ENCODE measurements at places on chromosomes 3 and 15. TPM values are rescaled to one million over a fixed set of nuclear protein-coding genes. Genes with fewer than 3 reads are reported as not detected.

DNA sequence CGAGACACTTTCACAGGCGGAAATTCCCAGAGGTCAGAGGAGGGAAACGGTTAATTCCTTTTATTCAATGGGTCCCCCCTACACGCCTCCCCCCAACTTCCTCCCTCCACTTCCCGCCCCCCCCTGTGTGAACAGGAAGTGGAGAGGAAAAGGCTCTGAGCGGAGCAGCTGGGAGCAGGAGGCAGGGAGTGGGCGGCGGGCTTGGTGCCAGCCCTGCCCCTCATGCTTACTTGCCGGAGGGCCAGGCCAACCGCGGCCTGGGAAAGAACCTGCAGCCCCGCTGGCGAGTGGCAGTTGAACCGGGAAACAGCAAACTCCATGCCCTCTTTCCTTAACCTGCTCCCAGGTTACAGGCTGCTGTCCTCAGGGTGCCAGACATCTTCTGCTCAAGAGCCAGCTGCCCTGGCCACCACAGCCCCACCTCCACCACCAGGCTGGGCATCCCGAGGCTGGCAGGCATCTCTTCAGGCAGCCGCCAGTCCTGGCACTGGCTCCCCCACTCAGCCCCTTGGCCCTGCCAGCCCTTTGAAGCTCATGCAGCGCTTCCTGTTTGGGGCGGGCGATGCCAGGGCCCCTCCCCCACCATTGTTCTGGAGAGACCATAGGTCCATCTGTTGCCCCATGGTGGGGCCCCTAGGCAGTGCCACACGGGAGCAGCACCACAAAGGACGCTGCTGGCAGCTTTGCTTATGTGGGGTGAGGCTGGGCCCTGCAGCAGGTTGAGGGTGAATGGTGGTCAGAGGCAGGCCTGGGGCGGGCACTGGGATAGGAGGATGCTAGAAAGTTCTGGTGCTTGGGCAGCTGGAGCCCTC, 12.9 kb downstream of the VPS18 start:
- H3K36me3 ChIP-seq: peaks cover 10% of the 10 kb centered on the region
- H3K27me3 ChIP-seq: no peaks in the 10 kb centered on the region
- no peaks in the 10 kb centered on the region for H3K4me1 ChIP-seq
- DNase-seq: no peak
- peak overlapping the region; percentile 62 for H3K4me3 ChIP-seq

DNA sequence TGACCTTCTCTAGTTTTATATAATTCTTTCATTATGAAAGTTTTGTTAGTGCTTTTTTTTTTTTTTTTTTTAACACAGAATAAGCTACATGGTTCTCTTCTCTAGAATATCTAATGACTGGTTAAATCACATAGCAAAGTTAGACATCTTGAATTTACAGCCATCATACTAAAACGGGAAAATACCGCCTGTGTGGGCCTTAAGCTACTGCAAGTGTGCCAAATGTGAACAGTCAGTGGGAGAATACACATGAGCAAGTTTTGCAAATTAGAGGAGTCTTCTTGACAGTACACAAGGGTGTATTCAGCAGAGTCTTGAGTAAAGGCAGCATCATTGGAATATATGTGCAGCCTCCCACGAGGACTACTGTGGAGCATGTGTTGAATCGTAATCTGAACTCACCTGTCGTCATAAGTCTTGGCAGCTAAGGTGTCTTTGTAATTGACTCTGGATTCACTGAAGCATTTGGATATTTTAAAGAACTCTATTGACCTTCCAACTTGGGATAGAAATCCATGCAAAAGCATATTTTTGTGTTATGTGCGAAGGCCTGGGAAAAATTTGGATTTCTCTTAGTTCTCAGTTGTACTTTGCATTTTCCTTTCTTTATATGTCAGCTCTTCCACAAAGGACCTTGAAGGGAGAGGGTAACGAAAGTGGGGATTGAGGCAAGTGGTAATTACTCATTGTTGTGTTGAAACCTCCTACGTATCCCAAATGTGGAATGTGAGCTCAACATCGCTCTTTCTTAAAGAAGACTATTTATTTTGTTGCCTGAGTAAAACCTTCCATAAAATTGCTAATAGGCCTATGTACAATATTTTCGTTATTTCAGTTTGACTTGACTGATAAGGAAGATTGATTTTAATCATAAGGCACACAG, 117.4 kb downstream of the ATG7 start:
- no peak for DNase-seq
- no peaks in the 10 kb centered on the region for H3K4me1 ChIP-seq
- no peak overlapping the region for H3K27ac ChIP-seq
- H3K27me3 ChIP-seq: no peaks in the 10 kb centered on the region
- no peaks in the 10 kb centered on the region for H3K36me3 ChIP-seq

DNA sequence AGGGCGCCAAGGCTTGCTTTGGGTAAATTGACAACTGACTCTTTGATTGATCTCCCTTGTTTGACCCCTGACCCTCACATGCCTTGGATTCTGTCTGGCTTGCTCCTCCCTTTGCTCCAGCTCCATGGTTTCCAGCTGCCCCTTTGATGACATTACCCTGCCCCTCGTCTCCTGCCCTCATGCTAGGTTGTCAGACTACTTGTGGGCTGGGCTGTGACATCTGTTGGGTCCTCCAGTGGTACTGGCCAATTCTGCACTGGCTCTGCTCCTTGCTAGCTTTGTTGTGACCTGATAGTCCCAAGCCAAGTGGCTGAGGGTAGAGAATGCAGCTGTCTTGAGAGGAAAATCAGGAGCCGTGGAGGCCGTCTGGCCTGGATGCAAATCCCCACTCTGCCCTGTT, 6.2 kb downstream of the THSD4 start:
- peaks cover 6% of the 10 kb centered on the region for H3K27me3 ChIP-seq

The AP3B2 gene
- total RNA-seq: 25.7 TPM

GRCh38 chr3:28172748-28173147, 68.7 kb upstream of the CMC1 start:
- no peak overlapping the region for H3K4me3 ChIP-seq
- H3K27ac ChIP-seq: no peak overlapping the region
- no peak for DNase-seq
- no peaks in the 10 kb centered on the region for H3K4me1 ChIP-seq

DNA sequence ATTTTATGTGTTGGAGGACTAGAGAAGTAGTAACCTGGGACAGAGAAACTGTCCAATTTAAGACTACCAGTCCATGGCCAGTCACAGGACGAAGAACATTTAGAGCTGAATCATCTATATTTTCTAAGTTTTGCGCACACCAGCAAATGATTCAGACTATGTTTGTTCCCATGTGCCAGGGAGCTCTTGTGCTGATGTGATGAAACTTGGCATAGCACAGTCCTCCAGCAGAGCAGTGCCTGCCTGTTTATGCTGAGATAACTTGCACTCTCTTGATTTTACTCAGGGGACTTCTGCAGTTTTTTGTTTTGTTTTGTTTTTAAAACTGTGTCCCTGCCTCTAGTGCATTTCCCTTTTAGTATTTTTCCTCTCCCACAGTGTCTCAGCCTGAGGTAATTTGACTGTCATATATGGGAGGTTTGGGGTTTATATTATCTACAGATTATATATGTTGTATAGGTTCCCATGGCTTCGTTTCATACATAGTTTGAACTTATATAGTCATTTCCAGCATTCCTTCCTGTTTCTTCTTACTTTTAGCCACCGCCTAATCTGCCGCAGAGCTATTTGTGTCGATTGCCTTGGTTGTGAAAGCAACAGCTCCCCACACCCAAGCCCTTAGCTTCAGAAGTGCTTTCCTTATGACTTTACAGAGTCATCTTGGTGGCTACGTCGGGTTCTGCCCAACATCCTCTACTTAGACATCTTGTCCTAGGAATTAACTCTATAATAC, 45.5 kb downstream of the PPM1L start:
- no peaks in the 10 kb centered on the region for H3K36me3 ChIP-seq
- H3K27ac ChIP-seq: no peak overlapping the region
- no peak overlapping the region for H3K4me3 ChIP-seq
- DNase-seq: no peak
- H3K4me1 ChIP-seq: 0 out of 2 replicates have a peak, but pooled peaks cover 3% of the 10 kb centered on the region
- H3K27me3 ChIP-seq: no peaks in the 10 kb centered on the region

The SKOR1 gene
- 0.11 TPM for total RNA-seq

The SLC2A2 gene
- not detected for total RNA-seq

The RTP3 gene
- total RNA-seq: not detected

The ARHGEF26 gene
- total RNA-seq: 15.6 TPM

The SCN11A gene
- 0.10 TPM for total RNA-seq

- no peaks in the 10 kb centered on the region for H3K27me3 ChIP-seq
- H3K4me1 ChIP-seq: no peaks in the 10 kb centered on the region
- H3K27ac ChIP-seq: no peak overlapping the region
- DNase-seq: no peak
- H3K36me3 ChIP-seq: no peaks in the 10 kb centered on the region
Measured at GRCh38 chr3:190073264-190074008, 47.3 kb downstream of the P3H2 start.

- H3K27me3 ChIP-seq: no peaks in the 10 kb centered on the region
- DNase-seq: no peak
- no peaks in the 10 kb centered on the region for H3K36me3 ChIP-seq
- peak overlapping the region; percentile 54 for H3K4me3 ChIP-seq
Measured at GRCh38 chr15:40239693-40240618, 1.1 kb downstream of the PAK6 start.

- no peaks in the 10 kb centered on the region for H3K27me3 ChIP-seq
- no peak overlapping the region for H3K4me3 ChIP-seq
- H3K27ac ChIP-seq: no peak overlapping the region
- no peak for DNase-seq
- no peaks in the 10 kb centered on the region for H3K4me1 ChIP-seq
- no peaks in the 10 kb centered on the region for H3K36me3 ChIP-seq
Measured at GRCh38 chr3:108394563-108394962, 98.2 kb downstream of the HHLA2 start.

GRCh38 chr3:65584913-65585312, 453.8 kb downstream of the MAGI1 start:
- peaks cover 6% of the 10 kb centered on the region for H3K4me1 ChIP-seq
- DNase-seq: no peak
- no peak overlapping the region for H3K4me3 ChIP-seq
- H3K36me3 ChIP-seq: no peaks in the 10 kb centered on the region

- H3K4me3 ChIP-seq: no peak overlapping the region
- H3K4me1 ChIP-seq: no peaks in the 10 kb centered on the region
- no peaks in the 10 kb centered on the region for H3K27me3 ChIP-seq
- no peaks in the 10 kb centered on the region for H3K36me3 ChIP-seq
- DNase-seq: no peak
Measured at GRCh38 chr3:174444391-174444790, 414.7 kb upstream of the NAALADL2 start.

DNA sequence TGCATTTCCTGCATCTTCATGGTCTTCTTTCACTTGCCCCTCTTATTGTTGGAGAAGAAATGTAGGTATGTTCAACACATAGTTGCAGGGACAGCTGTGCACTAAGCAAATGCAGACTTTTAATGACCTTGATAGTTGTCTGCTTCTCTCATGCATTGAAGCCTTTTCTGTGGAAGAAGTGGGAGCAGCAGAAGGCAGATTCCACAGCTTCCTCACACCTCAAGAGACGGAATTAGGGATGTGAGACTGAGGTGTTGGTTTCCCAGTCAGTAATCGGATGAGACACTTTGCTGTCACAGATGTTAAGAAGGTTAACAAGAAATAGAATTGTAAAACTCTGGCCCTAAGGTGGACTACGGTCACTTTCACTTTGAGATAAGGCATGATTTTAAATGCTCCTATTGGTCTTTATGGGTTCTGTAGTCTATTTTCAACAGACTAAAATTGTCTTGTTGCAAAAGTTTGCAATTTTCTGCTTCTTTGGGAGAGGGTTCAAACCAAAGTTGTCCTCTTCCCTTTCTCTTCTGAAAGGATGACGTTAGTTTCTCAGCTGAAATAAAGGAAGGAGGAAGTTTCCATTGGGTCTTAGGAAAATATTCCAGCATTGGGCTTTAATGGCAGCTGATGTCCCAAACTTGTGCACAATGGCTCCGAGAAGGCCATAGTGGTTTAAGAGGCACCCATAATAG, 117.4 kb downstream of the LPP start:
- DNase-seq: no peak
- H3K27me3 ChIP-seq: no peaks in the 10 kb centered on the region
- no peak overlapping the region for H3K4me3 ChIP-seq
- no peak overlapping the region for H3K27ac ChIP-seq
- H3K4me1 ChIP-seq: peaks cover 8% of the 10 kb centered on the region
- no peaks in the 10 kb centered on the region for H3K36me3 ChIP-seq

DNA sequence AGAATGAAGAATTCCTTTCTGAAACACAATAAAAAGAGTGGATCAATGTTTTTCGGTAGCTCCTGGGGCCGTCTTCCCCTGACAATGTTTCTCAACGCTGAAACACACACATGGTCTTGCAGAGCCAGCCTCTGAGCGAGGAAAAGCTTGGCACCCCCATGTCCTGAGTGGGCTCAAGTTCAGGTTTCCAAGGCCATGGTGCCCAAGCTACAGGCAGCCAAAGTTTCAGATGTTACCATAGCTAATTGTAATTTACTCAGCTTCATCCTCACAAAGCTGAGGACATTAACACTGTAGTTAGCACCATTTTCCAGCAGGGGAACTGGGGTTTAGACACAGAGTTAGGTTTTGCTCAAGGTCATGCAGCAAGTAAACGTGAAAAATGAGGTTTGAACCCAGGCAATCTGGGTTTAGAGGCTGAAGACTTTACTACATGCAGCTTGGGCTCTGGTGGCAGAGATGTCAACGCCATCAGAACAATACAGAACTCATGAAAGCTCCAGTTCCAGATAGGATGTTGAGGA, 199.1 kb downstream of the TJP1 start:
- H3K27me3 ChIP-seq: no peaks in the 10 kb centered on the region
- H3K36me3 ChIP-seq: no peaks in the 10 kb centered on the region
- H3K4me3 ChIP-seq: no peak overlapping the region
- H3K27ac ChIP-seq: no peak overlapping the region
- DNase-seq: no peak
- H3K4me1 ChIP-seq: no peaks in the 10 kb centered on the region

DNA sequence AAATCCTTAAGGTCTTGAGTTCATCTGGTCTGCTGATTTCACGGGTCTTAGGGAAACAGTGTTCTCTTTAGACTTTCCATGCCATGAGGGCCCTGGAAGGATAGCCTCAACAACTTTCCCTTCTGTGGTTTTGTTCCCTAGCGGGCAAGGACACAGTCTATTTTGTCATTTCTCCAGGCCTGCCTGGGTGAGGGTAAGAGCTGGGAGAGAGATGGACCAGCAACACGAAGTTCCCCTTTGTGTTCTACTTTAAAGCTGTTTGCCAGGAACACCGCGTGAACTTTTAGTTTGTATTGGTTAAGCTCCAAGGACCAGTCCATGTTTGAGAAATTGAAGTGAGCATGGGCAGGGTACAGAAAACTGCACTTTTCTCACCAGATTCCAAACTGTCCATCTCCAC, 20.9 kb downstream of the ST3GAL6 start:
- no peaks in the 10 kb centered on the region for H3K36me3 ChIP-seq
- H3K27ac ChIP-seq: no peak overlapping the region
- H3K27me3 ChIP-seq: no peaks in the 10 kb centered on the region
- no peak overlapping the region for H3K4me3 ChIP-seq

Measured in H1 (cell line).